ENCODE measurements at places on chromosomes 5 and 9. TPM values are rescaled to one million over a fixed set of nuclear protein-coding genes. Genes with fewer than 3 reads are reported as not detected.

Gene APBB3
- total RNA-seq: 26.6 TPM

Gene PCDHB4
- 5.2 TPM for total RNA-seq

Gene PALM2AKAP2
- 2.5 TPM for total RNA-seq

Gene TBCA
- total RNA-seq: 63.7 TPM

Gene CSF2
- total RNA-seq: not detected

Measured in temporal lobe (tissue), 4 donors.